ENCODE measurements at places on chromosomes 11 and 22.

DNA sequence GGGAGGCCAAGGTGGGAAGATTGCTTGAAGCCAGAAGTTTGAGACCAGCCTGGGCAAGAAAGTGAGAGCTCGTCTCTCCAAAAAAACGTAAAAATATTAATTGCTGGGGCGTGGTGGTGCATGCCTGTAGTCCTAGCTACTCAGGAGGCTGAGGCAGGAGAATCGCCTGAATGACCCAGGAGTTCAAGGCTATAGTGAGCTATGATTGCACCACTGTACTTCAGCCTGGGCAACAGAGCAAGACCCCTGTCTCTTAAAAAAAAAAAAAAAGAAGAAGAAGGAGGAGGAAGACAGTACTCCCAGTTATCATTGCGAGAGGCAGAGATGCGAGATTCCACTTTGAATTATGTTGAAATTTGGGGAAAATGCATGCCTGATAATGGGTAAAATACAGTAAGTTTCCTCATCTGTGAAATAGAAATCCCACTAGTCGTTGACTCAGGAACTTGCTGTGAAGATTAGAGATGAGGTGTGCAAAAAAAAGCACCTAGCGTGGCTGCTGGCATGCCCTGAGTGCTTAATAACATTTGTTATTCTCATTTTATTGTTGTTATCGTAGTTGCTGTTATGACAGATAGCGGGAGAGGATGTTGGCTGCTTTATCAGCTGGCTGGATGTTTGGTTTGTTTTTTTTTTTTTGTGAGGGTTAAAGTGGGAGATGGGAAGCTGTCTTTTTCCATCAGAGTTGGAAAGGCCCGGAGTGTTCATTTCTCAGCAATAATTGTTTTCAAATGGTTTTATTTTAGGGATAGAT lies 33.4 kb downstream of the BCR start:
- no peak for DNase-seq

DNA sequence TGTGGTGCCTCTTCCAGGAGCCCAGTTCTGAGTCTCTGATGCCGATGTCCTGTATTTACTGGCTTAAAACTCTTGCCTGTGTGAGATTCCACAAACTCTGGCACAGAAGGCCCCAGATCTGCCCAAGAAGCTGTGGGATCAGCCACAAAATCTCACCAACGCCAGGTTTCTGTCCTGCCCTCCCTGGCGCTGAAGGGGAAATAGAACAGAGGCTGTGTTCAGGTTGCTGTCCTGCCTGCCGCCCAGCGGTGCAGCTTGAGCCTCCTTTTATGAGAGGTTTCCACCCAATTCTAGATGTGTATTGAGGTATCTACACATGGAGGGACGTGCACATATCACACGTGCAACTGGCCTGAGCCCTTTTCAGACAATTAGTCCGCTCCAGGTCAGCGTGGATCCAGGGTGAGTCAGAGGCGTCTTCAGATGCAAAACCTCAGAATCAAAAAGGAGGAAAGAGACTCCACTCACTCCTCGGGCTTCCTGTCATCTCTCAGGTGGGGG lies 2.2 kb downstream of the TMEM80 start:
- DNase-seq: no peak

DNA sequence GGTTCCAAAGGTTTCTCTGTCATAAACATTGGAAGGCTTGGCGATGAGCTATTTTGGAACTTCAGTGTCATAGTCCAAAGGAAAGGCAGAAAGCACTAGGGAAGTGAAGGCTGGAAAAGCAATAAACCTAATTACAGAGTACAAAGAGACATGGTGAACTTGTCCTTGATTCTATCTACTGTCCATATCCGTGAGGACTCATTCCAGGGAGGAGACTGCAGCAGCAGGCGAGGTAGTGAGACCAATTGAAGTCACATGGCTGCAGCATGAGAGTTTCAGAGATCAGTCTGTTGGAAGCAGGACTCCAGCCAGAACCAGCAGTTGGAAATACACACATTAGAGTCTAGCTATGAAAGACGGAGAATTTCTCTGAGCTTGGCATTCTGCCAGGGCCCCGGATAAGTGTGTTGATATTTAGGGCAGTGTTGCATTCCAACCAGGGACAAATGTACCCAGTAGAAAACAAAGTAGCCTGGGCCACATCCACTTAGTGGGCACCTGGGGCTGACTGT lies 54.1 kb upstream of the ARHGAP42 start:
- no peak for DNase-seq

DNA sequence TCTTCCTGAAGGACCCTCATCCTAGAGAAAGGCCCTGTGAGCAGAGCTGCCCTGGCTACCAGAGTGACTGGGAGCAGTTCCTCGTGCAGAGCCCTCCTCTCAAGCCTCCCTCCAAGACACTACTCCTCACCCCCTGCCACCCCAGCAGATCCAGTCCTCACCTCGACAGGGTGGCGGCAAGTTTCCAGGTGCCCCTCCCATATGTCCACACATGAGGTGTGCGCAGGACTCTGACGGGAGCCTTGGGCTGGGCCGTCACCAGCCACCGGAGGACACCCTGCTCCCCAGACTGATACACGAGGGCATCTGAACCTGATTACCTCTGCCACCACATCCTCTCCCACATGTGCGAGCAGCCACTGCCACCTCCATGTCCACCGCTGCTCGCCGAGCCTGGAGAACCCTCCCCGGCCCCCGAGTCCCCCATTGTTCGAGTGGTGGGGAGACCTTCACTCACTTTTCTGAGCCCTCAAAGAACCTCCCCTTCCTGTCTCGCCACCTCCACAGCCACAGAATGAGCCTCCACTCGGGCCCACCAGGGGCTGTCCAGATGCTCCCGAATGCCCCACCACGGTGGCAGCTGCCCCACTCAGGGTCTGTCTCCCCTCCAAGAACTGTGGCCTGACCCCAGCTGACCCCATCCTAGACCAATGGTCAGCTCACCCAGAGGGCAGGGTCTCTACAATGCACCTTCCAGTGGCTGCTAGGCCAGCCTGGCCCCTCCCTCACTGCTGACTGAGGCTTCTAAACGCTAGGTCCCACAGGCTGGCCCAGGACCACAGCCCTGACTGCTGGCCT lies 62.5 kb downstream of the DGCR2 start:
- no peak for DNase-seq

Measured in DMS79 treated with DMSO at 0.1 percent for 48 hours (cell line).